ENCODE measurements at places on chromosomes 12 and 14. TPM values are rescaled to one million over a fixed set of nuclear protein-coding genes. Genes with fewer than 3 reads are reported as not detected.

- H3K27ac ChIP-seq, result no peak overlapping the region
- H3K36me3 ChIP-seq, result no peaks in the 10 kb centered on the region
- H3K4me1 ChIP-seq, result peaks cover 22% of the 10 kb centered on the region
- peaks cover 10% of the 10 kb centered on the region for H3K27me3 ChIP-seq
Measured at GRCh38 chr14:104665657-104666522, 23.5 kb upstream of the INF2 start.

The MFAP5 gene
- total RNA-seq, result not detected

DNA sequence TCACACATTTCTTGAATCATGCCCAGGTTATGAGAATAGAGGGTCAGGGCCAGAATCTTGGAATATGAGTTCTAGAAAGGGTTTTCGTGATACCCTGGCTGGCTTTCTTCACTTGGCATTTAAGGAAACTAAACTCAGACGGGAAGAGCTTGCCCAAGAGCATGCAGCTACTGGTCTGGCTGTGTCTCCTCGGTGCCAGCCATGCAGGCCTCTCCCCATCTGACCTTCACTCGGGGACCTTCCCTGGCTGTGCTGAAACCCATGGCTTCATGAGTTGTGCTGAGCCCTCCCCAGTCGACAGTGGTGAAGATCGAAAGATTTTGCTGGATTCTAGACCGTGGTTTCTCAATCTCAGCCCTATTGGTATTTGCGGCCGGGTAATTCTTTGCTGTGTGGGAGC is 38.0 kb downstream of the FOXN3 start:
- H3K27ac ChIP-seq, result no peak overlapping the region
- H3K4me1 ChIP-seq, result peaks cover 28% of the 10 kb centered on the region
- peaks cover 28% of the 10 kb centered on the region for H3K36me3 ChIP-seq
- no peak for DNase-seq
- no peak overlapping the region for H3K4me3 ChIP-seq
- no peaks in the 10 kb centered on the region for H3K27me3 ChIP-seq

The SRGAP1 gene
- 0.10 TPM for total RNA-seq

DNA sequence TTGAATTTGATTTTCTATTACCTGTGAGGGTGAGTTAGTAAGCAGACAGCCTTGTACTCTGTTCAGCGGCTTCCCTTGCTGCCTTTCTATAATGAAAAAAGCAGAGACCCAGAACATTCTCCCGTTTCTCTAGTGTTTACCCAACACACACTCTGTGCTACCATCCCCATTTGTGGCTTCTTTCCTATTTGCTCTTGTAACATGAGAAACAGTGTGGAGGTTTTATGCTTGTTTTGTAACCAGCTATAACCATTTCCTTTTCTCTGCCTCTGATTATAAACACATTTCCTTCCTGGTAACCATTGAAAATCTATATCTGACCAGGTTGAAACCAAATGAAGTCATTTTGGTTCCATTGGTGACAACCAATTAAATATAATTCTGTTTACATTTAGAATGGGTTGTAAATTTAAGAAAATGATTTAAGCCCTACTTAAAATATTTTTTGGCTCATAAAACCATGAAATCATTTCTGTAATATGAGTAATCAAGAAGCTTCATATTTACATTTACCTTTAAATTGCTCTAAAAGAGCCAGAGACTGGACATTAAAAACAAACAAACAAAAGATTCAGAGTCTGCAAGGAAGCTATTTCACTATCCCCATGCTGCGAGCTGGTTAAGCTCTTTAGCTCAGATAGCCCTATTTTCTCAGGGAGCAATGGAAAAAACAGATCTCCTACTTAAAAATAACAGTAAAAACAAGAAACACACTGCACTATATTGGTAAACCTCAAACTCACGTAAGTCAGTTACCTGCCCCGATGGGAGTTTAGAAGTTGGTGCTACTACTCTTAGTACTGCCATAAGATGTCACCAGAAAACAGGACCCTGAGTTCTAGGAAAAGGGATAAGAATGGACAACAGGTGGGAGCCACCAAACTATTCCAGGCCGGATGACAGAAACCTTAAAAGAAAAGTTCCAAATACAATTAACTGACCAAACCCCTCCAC is 206.5 kb upstream of the EEA1 start:
- no peak for DNase-seq
- H3K27ac ChIP-seq, result no peak overlapping the region
- H3K4me3 ChIP-seq, result no peak overlapping the region
- H3K27me3 ChIP-seq, result no peaks in the 10 kb centered on the region
- peaks cover 14% of the 10 kb centered on the region for H3K4me1 ChIP-seq
- H3K36me3 ChIP-seq, result no peaks in the 10 kb centered on the region

The CD163 gene
- total RNA-seq, result not detected

DNA sequence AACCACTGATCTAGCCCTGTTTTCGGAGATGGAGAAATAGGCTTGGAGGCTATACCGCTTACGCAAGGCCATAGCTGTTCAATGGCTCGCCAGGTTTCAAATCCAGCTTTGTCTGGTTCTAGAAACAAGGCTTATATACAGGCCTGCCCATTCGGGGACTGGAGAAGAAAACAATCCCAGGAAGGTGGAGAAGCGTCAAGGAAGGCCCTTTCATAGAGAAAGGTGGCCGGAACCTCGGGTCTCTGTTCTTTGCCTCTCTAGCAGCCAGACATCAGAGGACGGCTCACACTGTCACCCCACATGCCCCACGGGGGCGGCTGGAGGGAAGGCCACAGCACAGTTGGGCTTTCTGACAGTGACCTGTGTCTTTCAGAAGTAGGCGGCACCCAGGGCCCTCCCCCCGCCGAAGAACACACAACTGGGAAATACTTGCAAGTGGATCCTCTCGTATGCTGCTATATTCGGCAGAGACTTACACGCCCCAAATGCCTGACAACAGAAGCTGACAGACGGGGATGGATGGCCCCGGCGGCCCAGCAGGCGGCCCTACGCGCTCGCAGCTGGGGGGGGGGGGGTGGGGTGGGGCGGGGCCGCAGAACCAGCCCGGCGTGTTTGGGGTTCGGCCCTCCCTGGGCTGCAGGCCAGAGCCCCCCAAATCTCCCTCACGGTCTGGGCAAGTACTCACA is 4.5 kb upstream of the SETD1B start:
- H3K36me3 ChIP-seq, result peaks cover 30% of the 10 kb centered on the region
- DNase-seq, result peak; percentile 74
- H3K4me1 ChIP-seq, result peaks cover 33% of the 10 kb centered on the region
- H3K4me3 ChIP-seq, result peak overlapping the region; percentile 83
- no peaks in the 10 kb centered on the region for H3K27me3 ChIP-seq
